Activated CD8-positive, alpha-beta memory T cell treated with anti-CD3 and anti-CD28 coated beads, Interleukin-2, amount 10 ng/mL, durations not matched to agents 7 days and 5 days (primary cell): ENCODE measurements at places on chromosomes 7 and 10. TPM values are rescaled to one million over a fixed set of nuclear protein-coding genes. Genes with fewer than 3 reads are reported as not detected.

The MINDY4 gene
- total RNA-seq = 1.3 TPM

The ZCCHC24 gene
- 3.1 TPM for total RNA-seq

The ITPRID1 gene
- total RNA-seq = not detected

The CALML5 gene
- total RNA-seq = not detected

The MRPS16 gene
- 79.2 TPM for total RNA-seq

The SLC18A3 gene
- not detected for total RNA-seq

The RBM20 gene
- 0.07 TPM for total RNA-seq

The SLC26A4 gene
- 15.4 TPM for total RNA-seq
